ENCODE measurements at places on chromosomes 5 and 9.

DNA sequence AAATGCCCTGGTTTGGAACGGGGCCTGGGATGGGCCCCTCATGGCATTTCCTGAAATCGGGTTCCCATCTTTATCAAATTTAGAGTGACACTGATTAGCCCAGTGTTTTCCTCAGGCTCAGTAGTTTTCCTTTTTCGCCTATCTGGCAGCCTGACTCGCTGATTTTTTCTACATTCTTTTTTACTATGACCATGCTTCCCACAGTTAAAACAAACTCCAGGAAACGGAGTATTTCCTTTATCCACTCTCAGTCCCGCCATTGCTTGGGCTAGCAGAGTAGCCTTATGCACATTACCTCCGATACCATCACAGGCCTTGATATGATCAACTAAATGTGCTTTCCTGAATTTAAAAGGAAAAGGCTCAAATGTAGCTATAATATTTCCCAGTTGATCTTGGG is 5.5 kb downstream of the OR1Q1 start:
- no peak for DNase-seq

- no peak for DNase-seq
Measured at GRCh38 chr5:9713356-9713755, 83.2 kb upstream of the TAS2R1 start.

DNA sequence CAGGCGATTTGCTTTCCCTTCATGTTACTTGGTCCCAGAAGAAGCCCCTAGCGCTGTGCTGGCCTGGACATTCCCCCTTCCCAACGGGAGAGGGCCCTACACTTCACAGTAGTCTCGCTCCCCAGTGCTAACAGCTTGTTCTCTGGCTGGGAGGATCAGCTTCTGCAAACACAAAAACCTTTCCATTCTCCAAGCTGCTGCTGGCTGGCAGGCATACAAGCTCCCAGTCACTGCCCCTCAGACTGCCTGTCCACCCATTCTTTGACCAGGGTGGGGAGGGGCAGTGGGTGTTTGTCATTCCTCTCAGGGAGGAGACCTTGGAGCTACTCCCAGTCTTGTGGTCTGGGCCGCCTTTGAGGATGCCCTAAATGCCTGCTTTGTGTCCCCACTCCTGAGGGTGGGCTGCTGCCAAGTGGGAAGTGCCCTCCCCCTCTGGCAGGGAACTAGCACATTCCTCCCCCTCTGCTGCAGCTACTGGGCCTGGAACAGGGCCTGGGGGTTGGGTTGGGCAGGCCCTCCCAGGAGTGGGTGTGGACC is 20.8 kb downstream of the ENHO start:
- no peak for DNase-seq

DNA sequence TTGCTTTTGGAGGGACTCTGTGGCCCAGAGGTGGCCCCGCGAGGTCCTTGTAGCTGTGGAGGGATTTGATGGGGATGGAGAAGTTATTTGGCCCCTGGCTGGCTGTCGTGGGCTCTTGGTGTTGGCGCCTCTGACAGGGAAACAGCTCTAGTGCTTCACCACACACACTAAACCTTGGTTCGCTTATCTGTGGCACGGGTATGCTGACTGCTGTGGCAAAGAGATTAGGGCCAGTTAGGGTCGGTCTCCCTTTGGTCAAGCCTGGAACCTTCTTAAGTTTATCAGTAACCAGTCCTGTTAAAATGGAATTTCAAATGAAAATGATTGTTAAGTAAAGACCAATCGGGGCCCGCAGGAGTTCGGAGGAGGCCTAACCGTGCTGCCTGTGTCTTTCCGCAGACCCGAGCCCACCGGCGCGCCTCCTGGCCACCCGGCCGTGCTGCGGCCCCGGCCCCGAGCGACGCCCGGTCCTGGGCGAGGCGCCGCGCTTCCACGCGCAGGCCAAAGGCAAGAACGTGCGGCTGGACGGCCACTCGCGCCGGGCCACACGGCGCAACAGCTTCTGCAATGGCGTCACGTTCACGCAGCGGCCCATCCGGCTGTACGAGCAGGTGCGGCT is 28.4 kb downstream of the NEURL1B start:
- no peak for DNase-seq

- no peak for DNase-seq
Measured at GRCh38 chr5:174601946-174602345, 122.4 kb upstream of the MSX2 start.

- no peak for DNase-seq
Measured at GRCh38 chr9:71795097-71795813, 26.9 kb upstream of the CEMIP2 start.

DNA sequence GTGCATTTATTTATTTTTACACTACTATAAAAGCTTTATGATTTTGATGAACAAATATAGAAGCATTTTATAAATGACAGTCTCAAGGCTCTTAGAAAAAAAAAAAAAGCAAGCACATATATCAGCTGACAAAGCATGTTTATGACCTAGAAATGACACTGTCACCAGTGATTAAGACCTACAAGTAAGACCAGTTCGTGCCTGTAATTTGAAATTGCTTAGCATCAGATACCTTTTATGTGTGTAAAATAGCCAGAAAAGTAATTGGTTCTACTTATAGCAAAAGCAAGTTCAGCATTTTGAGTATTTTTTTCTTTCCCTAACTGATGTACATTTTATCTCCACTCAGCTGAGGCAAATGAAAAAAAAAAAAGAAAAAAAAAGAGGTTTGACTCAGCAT is 808.4 kb downstream of the CDH18 start:
- no peak for DNase-seq

GRCh38 chr5:52789851-52790250 is 2.1 kb downstream of the ITGA1 start:
- no peak for DNase-seq

- DNase-seq: no peak
Measured at GRCh38 chr5:112706446-112707016, 31.2 kb upstream of the APC start.

DNA sequence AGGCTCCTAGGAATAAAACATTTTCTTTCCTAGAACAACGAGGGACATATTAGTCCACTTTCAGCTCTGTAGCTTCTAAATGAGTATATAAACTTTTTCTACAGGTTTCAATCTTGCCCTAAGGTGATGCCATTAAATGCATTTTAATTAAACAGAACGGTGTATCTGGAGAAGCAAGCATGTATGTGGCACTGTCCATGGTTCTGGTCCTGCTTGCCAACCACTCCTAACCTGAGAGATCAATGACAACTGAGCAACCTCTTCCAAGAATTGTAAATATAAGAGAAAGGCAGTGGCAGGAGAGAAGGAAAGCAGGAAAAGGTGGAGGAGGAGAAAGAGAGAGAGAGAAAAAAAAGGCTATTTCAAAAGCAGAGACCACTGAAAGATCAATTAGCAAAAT is 95.6 kb upstream of the SPOCK1 start:
- DNase-seq: no peak

- no peak for DNase-seq
Measured at GRCh38 chr9:69824499-69825252, 4.1 kb downstream of the CFAP95 start.

DNA sequence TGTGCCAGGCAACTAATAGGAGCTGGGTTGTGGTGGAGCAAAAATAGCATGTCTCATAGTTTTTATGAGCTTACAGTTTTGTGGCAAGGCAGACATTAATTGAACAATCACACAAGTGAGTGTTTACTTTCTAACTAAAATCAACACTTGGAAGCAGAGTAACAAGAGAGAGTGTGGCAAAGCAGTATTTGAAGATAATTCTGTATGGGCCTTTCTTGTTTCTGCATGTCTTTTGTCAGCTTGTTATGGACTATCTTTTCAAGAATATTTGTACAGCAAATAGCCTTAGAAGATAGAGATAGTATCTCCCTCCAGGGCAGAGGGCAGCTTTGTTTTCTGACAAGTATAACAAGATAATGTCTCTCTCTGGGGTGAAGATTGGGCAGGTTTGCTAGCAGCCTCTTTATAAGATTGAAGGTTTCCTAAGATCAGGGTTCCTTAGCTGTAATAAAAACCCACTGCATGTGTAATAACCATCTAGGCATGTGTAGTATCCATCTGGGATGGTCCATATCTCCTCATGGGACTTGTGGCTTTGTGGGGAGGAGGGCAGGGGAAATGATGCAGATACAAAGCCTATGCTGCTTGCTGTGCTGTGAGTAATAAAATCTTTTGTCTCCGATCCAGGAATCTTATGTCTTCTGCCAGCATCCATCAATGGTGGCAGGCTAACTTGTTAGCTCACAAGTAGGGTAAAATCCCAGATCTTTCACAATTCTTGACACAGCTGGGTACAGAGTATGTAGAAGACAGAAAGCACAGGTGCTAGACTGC is 479.9 kb downstream of the KDM4C start:
- DNase-seq: no peak

DNA sequence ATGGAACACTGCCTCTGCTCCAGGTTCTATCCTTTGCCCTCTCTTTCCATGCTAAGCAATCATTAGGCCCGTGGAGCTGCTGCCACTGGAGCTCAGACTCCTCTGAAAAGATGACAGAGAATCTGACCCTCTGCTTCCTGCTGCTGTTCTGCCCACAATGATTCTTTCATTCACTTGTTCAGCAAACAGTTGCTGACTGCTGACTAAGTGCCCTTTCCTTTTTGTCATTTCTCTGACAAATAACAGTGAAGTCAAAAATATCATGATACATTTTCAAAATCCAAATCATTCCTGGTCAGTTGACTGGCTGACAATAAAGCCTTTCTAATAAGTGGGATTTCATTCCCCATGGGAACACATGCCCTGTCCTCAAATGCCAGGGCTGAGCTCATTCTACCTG is 110.1 kb downstream of the SIL1 start:
- no peak for DNase-seq

DNA sequence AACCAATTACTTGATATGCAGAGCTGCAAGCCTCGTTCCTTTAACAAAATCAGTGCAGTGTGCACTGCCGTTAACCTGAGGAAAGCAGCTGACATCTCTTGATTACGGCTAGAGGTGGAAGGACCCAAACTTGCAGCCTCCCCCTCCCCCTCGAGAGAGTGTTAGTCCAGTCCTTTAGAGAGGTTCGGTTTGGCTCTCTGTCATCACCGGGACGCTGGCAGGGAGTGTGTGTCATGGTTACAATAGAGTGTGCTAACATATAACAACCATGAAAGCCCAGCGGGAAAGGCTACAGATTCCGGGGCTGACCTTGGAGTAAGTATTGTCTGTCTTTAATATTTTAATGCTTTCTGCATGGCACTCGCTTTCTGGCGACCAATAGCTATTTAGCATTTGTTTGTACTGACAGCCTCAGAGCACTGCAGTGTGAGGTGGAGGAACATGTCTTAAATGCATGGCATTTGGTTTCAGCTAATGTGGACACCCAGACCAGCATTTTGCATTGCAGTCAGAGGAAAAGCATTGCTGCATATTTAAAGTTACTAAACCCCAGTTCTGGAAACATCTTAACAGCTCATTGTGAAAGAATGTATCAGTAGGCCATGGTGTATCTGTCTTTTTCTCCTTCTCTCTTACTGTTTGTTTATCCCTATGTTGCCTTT is 237.5 kb downstream of the CD180 start:
- no peak for DNase-seq

DNA sequence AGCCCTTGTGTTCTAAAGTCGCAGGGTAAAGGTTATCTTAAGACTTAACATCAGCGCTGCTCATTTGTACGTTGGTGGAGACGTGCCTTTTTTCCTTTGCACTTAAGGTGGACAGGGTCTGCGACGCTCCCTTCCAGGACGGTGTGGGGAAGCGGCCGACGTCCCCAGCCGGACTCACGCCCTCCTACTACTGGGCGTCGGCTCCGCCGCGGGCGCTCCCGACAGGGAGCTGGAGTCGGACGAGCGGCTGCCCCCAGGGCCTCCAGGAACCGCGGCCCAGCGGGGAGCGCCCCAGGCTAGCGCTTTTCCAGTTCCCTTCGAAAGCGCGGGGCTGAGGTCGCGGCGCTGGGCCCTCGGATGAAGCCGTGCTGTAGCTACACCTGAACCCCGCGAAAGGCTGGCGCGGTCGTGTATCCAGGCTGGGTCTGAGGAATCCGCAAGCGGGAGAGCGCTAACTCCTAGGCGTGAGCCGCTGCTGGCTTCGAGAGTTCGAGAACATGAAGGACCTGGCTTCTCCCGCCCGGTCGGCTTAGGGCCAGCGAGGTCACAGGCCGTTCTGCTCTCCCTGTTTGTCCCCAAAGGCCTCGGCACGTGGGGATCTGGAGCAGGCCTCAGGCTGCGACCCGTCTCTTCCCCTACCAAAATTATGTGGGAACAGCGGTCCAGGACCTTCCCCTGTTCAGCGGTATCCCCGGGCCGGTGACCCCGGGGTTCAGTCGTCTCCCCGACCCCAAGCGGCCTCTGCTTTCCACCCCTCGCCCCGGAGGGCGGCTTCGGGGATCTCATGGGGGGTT is 3.8 kb upstream of the DMRT3 start:
- DNase-seq: no peak

GRCh38 chr9:27540502-27540901 is 10.9 kb upstream of the MOB3B start:
- DNase-seq: no peak

DNA sequence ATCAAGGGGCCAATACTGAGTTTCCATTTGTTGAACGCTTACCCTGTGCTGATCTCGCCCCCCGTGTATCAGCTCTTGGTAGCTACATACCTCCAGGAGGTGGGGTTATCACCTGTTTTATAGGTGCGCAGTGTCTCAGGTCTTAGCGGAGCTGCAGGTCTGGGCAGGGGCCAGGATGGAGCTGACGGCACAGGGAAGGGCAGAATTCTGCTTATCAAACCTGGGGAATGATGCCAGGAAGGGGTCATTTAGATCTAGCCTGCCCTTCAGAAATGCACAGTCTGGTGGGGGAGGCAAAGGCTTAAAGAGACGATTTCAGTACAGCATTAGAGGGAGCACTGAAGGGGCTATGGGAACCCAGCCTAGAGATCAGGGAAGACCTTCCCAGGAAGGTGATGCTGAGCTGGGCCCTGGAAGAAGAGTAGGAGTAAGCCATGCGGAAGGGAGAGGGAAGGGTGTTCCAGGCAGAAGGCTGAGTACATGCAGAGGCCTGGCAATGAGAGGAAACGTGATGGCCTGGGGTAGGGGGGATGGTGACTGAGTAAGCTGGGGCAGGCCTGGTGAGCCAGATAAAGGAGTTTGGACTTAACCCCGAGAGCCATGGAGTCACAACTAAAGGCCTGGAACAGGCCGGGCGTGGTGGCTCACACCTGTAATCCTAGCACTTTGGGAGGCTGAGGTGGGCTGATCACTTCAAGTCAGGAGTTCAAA is 31.5 kb downstream of the OLFML2A start:
- no peak for DNase-seq

DNA sequence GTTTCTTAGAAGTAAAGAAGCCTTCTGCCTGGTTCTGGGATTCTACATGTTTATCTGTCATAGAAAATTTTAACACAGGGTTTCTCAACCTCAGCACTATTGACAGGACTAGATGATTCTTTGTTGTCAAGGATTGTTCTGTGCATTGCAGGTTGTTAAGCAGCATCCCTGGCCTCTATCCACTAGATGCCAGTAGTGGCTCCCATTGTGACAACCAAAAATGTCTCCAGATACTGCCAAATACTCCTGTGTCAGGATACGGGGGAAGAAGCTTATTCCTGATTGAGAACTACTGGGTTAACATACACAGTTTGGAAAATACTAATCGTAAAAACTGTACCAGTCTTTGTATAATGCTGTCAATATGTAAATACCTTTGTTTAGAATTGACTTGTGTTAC is 167.1 kb downstream of the NIPBL start:
- no peak for DNase-seq

Measured in stimulated activated CD8-positive, alpha-beta memory T cell treated with anti-CD3 and anti-CD28 coated beads, Interleukin-15, amount 100 ng/mL, for 24 hours (primary cell).